ENCODE measurements at places on chromosomes 1 and 21.

DNA sequence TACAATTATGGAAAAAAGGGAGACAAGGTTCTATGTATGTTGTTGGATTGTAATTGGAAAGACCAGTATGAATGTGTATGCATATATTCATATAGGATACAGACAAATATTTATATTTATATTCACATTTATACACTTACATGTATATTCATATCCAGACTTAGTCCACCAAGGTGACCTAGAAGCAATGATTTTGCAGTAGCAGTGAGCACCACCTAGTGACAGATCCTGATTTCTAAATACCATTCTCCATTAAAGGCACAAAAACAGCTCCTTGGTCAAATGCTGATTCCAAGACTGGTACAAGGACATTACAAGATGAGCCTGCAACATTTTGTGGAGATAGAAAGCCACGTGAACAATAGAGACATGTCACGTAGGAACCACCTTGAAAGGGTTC is 153.4 kb downstream of the SDCCAG8 start:
- no peak for DNase-seq

- no peak for DNase-seq
Measured at GRCh38 chr1:183910845-183911244, 105.9 kb downstream of the RGL1 start.

GRCh38 chr21:45935628-45936027 is 45.9 kb upstream of the COL6A1 start:
- peak; percentile 9 for DNase-seq

GRCh38 chr1:204801211-204801610 is 69.5 kb upstream of the NFASC start:
- no peak for DNase-seq

- peak; percentile 43 for DNase-seq
Measured at GRCh38 chr1:170885551-170885950, 49.8 kb upstream of the MROH9 start.

- no peak for DNase-seq
Measured at GRCh38 chr1:43205671-43206070, 33.5 kb downstream of the CFAP57 start.

DNA sequence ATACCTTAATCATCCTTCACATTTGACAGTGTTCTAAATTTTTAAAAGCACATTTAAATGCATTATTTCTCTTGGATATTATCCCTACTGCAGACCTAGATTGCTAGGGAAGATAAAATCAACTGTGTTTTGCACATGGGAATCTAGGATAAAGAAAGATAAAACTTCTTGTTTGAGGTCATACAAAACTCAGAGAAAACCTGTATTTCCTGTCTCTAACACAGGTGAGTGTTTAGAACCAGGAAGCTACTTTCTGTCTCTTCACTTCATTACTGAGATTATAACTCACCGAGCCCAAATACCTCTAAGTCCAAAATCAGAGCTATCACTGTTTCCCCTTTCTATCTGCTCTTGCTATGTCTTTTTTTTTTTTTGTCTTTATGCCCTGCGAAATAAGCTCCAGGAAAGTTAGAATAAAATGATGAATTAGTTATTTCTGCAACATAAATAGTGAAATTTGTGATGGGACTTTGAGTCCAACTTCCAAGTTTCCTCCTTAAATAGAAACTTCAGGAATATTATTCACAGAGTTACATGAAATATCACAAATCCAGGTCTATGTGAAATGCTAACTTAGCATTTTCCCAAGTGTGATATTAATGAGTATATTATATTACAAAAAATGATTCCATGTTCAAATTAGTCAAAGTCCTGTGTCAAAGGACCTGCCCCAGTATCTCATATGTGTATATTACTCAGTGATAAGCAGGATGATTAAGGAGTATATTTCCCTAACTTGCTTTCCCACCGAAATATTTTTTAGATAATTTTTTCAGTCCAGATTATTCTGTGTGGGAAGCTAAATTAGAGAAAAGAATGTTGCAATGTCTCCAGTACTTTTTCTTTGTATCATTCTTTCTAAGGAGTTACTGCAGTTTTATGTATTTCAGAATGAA is 226.4 kb downstream of the PLA2G4A start:
- no peak for DNase-seq

DNA sequence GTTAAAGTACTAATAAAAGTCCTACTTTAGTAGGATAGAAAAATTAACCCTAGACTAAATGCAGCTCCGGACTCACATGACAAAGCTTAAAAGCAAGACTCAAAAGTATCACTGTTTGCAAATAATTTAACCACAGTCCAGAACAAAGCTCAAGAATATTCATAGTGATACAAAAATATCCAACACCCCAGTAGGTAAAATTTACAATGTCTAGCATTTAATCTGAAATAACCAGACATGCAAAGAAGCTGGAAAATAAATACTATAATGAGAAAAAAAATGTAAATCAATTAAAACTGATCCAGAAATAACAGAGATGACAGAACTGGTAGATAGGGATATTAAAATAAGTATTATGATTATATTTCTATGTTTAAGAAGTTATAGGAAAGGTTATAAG is 67.0 kb downstream of the KIAA0319L start:
- no peak for DNase-seq

DNA sequence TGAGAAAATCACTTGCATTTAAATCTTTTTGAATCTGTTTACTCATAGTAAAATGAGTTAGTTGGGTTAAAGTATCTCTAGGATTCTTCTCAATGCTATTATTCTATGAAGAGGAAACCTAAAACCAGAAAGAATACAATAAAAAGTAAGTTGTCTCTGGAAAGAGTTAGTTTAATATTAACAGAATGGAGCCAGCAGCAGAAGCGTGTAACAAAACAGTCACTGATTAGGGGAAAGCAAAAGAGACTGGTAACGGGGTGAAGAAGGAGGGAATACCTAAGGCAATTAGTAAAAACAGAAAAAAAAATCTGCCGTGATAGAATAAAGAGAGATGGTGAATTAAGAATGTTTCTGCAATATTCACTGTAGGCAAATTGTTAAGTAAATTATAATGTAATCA is 60.0 kb downstream of the NRDC start:
- DNase-seq = no peak

DNA sequence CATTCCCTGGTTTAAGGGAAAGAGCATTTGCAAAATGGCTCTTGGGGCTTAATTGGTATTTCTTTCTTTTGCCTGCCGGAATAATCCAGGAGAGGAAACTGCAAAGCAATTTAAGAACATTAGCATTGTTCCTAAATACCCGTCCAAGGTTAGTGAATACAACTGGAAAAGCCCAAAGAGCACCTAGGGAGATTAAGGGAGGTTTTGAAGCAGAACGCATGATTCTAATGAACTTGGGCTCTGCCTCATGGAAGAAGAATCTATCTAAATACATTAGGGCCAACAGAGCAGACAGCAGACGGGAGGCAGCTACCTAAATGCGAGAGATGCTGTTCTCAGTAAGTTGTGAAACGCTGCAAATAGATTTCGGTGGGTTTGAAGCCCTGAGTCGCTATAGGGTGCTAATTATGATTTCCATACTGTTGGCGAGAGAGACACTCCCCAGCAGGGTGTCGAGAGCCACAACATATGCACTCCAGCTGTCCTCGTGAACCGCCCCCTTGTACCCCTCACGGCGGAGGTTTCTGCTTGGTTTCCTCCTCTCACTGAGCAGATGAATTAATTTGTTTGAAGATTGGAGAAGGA is 326.7 kb upstream of the CAMK1G start:
- DNase-seq = no peak

DNA sequence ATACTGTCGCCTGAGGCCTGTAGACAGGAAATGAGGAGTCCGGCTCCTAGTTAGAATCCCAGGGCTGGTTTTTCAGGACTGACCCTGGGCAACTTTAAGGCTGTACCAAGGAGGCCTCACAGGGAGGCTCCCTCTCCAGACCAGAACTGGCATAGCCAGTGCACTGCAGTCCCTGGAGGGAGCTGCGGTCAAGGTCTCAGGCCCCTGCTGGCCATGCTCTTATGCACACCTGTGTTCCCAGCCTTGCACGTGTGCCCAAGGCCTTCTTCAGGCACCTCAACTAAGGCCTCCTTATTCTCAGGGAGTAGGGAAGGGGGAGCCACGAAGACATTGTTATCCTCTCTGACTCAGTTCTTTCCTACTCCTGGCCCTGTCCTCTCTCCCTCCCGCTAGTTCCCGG is 22.0 kb upstream of the IFNAR1 start:
- no peak for DNase-seq

DNA sequence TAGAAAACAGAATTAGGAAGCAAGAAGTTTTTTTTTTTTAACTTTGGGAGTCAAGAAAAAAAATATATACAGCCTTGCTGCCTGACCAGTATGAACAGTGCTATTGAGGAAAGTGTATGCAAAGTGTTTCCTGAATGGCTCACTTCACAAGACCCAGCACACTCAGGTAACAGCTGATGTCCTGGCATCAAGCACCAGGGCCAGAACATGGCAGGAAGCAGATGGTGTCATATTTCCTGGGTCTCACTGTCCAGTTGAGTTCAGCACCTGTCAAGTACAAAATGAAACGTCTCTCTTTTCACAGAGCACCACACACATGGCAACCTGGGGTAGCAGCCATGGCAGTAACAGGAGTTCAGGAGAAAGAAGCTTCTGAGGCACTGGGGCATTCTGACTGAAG is 372.3 kb downstream of the TTLL7 start:
- no peak for DNase-seq

- DNase-seq = no peak
Measured at GRCh38 chr1:213135572-213135971, 84.5 kb downstream of the RPS6KC1 start.

DNA sequence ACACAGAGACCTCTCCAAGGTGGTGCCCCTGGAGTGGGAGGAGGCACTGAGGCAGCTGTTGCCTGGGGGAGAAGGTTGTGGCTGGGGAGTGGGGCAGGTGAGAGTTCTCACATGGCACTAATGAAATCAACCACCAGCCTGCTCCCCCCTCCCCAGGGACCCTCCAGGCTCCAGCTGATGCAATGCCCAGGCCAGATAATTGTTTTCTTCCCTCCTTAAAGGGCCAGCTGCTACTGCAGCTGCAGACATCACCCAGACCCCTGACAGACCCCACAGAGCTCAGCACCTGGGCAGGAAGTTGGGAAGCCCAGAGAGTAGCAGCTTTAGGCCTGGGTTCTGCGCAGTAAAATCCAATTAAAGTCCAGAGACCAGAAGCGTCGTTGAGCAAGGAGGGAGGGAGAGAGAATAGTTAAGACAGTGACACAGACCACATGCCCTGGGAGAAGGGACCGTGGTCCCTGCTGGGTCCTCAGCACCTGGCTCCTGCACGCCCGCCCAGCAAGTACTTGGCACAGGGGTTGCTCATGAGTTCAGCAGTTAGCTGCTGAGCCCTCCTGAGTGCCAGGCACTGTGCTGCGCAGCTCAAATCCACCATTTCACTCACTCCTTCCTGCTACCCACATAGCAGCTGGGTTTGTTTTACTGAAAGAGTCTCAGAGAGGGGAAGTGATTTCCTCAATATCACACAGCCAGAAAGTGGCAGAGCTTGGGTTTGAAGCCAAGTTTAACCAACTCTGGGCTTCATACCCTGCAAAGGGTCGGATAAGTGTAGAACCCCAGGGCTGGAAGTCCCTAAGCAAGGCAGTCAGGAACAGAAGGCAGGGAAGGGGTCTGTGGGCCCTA is 1.9 kb downstream of the RIMS3 start:
- no peak for DNase-seq

DNA sequence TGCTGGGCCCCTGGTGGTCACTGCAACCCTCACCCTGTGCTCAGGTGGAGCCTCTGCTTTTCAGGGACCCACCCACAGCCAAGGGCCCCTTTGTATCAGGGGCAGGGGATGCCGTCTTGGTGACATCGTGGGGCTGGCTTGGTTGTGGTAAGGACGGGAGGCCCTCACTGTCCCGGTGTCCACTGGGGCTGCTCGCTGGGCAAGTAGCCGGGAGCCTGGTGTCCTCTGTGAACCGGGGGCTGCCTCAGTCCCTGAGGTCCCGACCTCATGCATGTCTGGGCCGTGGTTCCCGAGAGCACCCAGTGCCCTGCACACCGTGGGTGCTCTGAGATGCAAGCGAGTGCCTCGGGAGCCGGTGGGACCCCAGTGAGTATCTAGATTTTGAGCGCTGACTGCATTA is 56.0 kb upstream of the TTC34 start:
- DNase-seq = no peak

All from HS-27A (cell line).